PC-9 (cell line): ENCODE measurements at places on chromosomes 2 and 18. TPM values are rescaled to one million over a fixed set of nuclear protein-coding genes. Genes with fewer than 3 reads are reported as not detected.

EHD3 gene
- total RNA-seq = 1.8 and 1.9 TPM in 2 replicates

SERPINB5 gene
- 25.5 and 26.2 TPM in 2 replicates for total RNA-seq

MYL1 gene
- total RNA-seq = not detected in 2 replicates

SLC5A7 gene
- total RNA-seq = not detected in 2 replicates

CLK1 gene
- 38.5 and 57.0 TPM in 2 replicates for total RNA-seq

CHN1 gene
- total RNA-seq = 11.8 and 14.0 TPM in 2 replicates

SEH1L gene
- total RNA-seq = 98.3 and 101 TPM in 2 replicates

GRP gene
- total RNA-seq = not detected in 2 replicates

WNT10A gene
- total RNA-seq = 1.2 and 2.3 TPM in 2 replicates

IL1A gene
- 0.55 TPM in 2 replicates for total RNA-seq

NRP2 gene
- 25.5 and 31.0 TPM in 2 replicates for total RNA-seq

FOSL2 gene
- 46.0 and 60.0 TPM in 2 replicates for total RNA-seq

- H3K27me3 ChIP-seq = no peaks in the 10 kb centered on the region
- no peak overlapping the region for H3K4me3 ChIP-seq
- DNase-seq = no peak
- H3K4me1 ChIP-seq = no peaks in the 10 kb centered on the region
Measured at GRCh38 chr18:57666818-57667497, 45.3 kb upstream of the NARS1 start.

GRCh38 chr18:22557168-22557941 is 139.6 kb upstream of the CTAGE1 start:
- no peak overlapping the region for H3K4me3 ChIP-seq
- H3K27ac ChIP-seq = peak overlapping the region; percentile 94; the same call in 1 of the 2 replicates
- DNase-seq = no peak
- H3K36me3 ChIP-seq = no peaks in the 10 kb centered on the region
- H3K4me1 ChIP-seq = peaks cover 38% of the 10 kb centered on the region

DNA sequence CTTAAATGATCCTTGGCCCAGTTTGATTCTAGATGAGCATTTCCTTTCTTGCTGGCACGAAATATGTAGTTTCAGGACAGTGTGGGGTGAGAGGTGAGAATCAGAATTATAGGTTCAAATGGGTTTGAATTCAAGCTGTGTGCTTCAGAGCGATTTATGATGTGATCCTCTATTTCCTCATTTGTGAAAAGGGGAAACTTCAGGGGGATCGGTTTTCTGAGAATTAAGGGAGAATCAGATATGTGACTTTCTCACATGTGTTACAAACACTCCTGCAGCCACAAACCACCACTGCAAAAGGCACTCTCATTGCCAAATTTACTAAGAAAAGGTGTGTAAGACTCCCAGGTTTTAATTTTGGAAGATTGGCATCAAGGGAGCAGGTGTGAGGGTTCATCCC is 24.4 kb downstream of the HK2 start:
- no peak overlapping the region for H3K4me3 ChIP-seq
- H3K27ac ChIP-seq = no peak overlapping the region
- no peak for DNase-seq
- peaks cover 15% of the 10 kb centered on the region; the same call in 1 of the 2 replicates for H3K36me3 ChIP-seq
- H3K27me3 ChIP-seq = no peaks in the 10 kb centered on the region

DNA sequence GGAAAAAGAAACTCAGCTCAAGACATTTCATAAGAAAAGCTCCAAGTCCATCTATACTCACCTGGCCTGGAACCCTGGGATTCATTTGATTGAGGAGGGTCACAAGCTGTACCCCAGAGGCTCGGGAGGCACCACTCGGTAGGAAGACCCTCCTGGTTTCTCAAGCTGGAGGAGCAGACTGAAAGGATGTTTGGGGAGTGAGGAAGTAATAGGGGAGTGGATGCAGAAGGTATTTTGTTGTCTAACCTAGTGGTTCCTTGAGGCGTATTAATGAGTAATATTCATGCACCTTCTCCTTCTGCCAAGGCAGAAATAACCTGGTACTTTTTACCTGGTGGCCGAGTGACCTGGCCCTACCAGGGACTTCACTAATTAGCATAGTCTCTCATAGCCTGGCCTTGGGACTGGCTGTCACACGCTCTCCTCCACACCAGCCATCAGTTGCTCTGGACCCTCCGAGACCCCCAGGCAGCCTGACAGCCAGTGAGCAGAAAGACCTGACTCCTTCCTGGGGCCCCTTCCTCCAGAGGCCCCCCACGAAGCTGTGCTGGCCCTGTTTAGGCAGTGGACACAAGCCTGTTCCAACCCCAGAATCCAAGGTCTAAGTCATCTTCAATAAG is 161.4 kb downstream of the BCL2 start:
- H3K4me1 ChIP-seq = peaks cover 19% of the 10 kb centered on the region
- H3K4me3 ChIP-seq = no peak overlapping the region
- H3K36me3 ChIP-seq = no peaks in the 10 kb centered on the region
- no peak for DNase-seq

- no peak overlapping the region for H3K27ac ChIP-seq
- H3K27me3 ChIP-seq = no peaks in the 10 kb centered on the region
Measured at GRCh38 chr2:98771264-98771663, 40.3 kb upstream of the MGAT4A start.

DNA sequence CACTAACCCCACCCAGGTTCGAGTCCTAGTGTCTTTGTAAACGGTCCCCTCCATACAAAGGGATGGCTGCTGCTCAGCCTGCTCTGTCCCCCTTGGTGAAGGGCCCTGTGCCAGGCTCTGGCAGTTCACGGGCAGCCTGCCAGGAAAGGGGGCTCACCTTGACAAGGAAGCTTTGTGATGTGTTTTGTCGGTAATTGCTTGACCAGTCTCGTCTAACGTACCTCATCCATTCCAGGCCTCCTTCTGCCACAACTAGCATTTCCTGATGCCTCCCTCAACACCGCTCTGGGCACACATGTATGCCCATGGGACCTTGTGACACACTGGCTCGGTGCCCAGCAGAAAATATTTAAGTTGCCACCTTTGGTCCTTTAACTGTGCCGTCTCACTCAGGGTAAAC is 171.9 kb downstream of the KLHL29 start:
- no peaks in the 10 kb centered on the region for H3K36me3 ChIP-seq
- no peaks in the 10 kb centered on the region for H3K4me1 ChIP-seq
- H3K27me3 ChIP-seq = no peaks in the 10 kb centered on the region
- H3K4me3 ChIP-seq = no peak overlapping the region

DNA sequence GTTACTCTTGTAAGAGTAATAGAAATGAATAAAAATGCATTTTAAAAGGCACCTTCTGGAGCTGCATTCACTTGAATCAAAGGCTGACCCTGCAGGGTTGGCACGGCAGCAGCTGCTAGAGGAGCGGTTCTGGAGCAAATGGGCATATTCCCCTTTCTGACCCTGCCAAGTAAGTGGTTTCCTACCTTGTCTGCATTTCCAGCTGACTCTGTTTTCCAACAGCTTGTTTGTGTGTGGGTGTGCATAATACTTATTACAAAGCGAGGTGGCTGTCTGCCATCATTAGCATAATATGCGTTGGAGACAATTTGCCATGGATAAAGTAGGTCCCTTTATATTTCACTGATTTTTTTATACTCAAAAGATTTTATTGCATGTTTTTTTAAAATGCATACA is 21.3 kb upstream of the TTN start:
- no peaks in the 10 kb centered on the region for H3K27me3 ChIP-seq
- DNase-seq = no peak
- H3K36me3 ChIP-seq = no peaks in the 10 kb centered on the region
- H3K4me3 ChIP-seq = no peak overlapping the region

DNA sequence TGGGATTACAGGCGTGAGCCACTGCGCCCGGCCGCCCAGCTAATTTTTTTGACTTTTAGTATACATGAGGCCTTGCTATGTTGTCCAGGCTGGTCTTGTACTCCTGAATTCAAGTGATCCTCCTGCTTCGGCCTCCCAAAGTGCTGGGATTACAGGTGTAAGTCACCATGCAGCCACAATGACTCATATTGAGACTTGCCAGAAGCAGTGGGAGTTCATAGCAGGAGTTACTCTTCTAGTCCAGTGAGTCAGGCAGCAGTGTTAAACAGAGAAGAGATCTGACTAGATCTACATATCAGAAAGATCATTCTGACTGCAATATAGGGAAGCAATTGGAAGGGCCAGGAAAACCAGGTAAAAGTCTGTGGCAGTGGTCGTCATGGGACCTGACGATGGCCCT is 1.5 kb upstream of the FLACC1 start:
- H3K36me3 ChIP-seq = no peaks in the 10 kb centered on the region
- peaks cover 7% of the 10 kb centered on the region; the same call in 1 of the 2 replicates for H3K4me1 ChIP-seq
- no peaks in the 10 kb centered on the region for H3K27me3 ChIP-seq
- H3K4me3 ChIP-seq = no peak overlapping the region
- peak; percentile 81 for DNase-seq

DNA sequence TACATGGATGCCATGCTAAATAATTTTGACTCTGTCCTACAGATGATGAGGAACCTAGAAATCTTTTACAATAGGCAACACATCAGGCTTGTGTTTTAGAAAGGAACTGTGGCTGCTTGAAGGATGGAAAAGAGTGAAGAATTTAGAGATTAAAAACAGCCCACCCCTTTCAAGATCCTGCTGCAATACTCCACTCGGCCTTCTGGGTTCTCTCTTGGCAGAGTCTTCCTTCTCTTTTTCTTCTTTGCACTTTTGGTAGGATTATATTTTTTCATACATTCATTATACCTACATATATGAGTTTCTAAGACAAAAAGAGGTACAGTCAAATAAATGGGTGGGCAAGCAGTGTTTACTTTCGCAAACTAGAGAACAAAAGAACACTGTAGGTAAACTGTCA is 474.3 kb downstream of the ERBB4 start:
- H3K27me3 ChIP-seq = no peaks in the 10 kb centered on the region
- no peak overlapping the region for H3K4me3 ChIP-seq
- H3K4me1 ChIP-seq = no peaks in the 10 kb centered on the region
- no peak for DNase-seq
- no peak overlapping the region for H3K27ac ChIP-seq

DNA sequence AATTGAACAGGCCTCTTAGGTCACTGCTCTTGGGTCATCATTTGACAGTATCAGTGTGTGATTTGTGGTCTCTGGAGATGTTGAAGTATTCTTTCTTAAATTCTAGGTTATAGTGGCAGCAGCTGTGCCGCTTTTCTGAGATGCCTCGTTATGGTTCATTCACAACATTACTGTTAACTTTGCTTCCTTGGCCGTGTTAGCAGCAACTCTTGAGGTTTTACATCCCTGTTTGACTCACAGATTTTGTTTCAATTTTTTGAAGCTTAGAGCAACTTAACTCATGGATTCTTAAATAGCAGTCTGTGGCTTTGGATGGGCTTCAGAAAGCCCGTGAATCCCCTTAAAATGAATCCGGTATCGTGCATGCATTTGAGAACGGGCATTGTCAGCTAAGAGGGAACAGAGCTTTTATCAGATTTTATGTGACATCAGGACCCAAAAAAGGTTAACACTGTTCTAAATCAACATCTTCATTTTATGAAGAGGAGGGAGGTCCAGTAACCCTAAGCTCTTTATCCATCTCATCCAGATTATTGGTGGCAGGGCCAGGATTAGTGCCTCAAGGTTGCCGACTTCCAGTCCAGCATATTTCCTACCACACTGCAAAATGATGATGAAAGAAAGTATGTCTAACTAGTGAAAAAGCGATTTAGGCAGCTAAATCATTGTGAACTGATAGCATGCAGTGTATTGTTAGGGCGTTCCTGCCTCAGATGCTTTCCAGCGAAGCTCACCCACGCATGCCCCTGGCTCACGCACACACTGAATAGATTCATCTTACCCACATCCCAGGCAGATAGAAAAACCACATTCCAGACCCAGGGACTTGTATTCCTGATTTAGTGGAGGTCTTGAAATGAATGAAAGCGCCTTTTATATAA is 5.1 kb downstream of the TRIB2 start:
- DNase-seq = no peak
- peak overlapping the region; percentile 96 for H3K4me3 ChIP-seq
- peaks cover 63% of the 10 kb centered on the region for H3K36me3 ChIP-seq
- peak overlapping the region; percentile 94 for H3K27ac ChIP-seq

- DNase-seq = peak; percentile 85
- H3K4me3 ChIP-seq = 0 out of 2 replicates have a peak overlapping the region, but pooled peaks have one; percentile 2
- H3K4me1 ChIP-seq = peaks cover 95% of the 10 kb centered on the region
- no peaks in the 10 kb centered on the region; the same call in 1 of the 2 replicates for H3K36me3 ChIP-seq
Measured at GRCh38 chr2:46966576-46966975, 51.0 kb upstream of the MCFD2 start.

GRCh38 chr2:167151894-167152293 is 263.6 kb downstream of the XIRP2 start:
- H3K36me3 ChIP-seq = no peaks in the 10 kb centered on the region
- no peaks in the 10 kb centered on the region for H3K27me3 ChIP-seq

DNA sequence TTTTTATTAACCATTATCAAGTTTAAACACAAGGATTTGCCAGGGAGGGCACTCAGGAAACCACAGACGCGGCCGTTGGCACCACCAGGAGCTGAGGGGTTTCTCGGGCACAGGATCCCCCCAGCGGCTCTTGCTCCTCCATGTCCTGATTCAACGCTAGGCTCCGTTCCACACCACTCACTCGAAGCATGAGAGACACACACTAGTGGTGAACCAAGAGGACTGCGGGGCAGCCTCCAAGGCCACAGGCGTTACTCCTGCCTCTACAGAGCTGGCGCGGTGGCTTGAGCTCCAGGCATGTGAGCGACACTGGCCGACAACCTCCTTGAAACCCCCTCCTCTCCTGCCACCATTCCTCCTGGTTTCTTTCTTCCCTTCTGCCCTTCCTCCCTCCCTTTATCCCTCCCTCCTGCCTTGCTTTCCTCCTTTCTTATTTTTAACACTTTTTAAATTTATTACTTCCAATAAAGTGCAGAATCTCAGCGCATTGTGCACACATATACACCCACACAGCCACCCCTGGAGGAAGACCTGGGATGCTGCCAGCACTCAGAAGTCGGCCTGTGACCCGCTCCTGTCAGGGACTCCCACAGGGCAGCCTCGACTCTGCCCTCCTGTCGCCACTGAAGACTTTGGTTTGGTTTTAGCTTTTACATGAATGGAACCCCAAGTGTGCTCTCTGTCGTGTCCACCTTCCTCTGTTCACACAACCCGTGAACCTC is 21.7 kb downstream of the COX7A2L start:
- peaks cover 18% of the 10 kb centered on the region for H3K4me1 ChIP-seq
- H3K36me3 ChIP-seq = peaks cover 4% of the 10 kb centered on the region; the same call in 1 of the 2 replicates
- H3K27me3 ChIP-seq = no peaks in the 10 kb centered on the region
- H3K4me3 ChIP-seq = no peak overlapping the region

DNA sequence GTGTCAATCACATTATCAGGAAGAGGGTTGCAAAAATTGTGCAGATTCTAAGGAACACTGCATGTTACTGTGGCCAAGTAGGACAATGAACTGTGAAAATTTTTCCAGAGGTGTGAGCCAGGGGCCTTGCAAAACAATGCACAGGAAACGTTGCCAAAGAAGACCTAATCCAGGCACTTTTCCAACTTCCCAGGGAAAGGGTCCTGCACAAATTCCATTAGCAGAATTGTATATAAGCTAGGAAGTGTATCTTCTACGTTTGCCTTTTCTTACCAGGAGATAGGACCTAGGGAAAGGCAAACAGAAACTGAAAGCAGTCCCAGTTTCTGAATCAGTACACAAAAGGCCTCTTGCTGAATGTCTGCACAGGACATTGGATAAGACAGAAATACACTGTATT is 1888.3 kb upstream of the CELF4 start:
- no peak overlapping the region for H3K4me3 ChIP-seq
- no peaks in the 10 kb centered on the region for H3K4me1 ChIP-seq
- H3K36me3 ChIP-seq = no peaks in the 10 kb centered on the region
- no peak for DNase-seq
- no peak overlapping the region for H3K27ac ChIP-seq

GRCh38 chr18:25557011-25557410 is 205.0 kb upstream of the ZNF521 start:
- H3K4me1 ChIP-seq = no peaks in the 10 kb centered on the region
- H3K36me3 ChIP-seq = no peaks in the 10 kb centered on the region
- H3K27ac ChIP-seq = no peak overlapping the region
- H3K27me3 ChIP-seq = no peaks in the 10 kb centered on the region

- no peak overlapping the region for H3K27ac ChIP-seq
- H3K36me3 ChIP-seq = no peaks in the 10 kb centered on the region
- no peak overlapping the region for H3K4me3 ChIP-seq
Measured at GRCh38 chr2:20771299-20771698, 51.6 kb downstream of the LDAH start.

GRCh38 chr18:45324495-45325113 is 290.7 kb upstream of the SLC14A2 start:
- H3K36me3 ChIP-seq = no peaks in the 10 kb centered on the region
- H3K4me1 ChIP-seq = peaks cover 30% of the 10 kb centered on the region
- peak; percentile 44 for DNase-seq
